ENCODE measurements at places on chromosomes 13 and 19. TPM values are rescaled to one million over a fixed set of nuclear protein-coding genes. Genes with fewer than 3 reads are reported as not detected.

DNA sequence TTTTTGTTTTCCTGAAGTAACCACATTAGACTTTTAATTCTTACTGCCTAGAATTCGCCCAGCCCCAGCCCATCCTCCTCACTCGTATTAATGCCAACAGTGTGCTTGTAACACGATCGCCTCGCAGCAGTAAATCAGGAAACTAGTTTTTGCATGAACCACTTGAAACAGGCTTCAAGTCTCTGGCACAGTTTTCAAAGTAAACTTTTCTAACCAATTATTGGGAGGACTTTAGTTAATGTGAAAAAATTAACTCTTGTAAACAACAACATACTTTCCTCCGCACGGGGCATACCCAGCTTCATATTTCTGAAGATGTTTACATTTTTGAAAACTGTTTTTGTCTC, 39.2 kb downstream of the TNFRSF19 start:
- peak; percentile 44 for DNase-seq

GRCh38 chr13:93388701-93389100, 162.1 kb downstream of the GPC6 start:
- DNase-seq: peak; percentile 31

GRCh38 chr13:114041493-114041892, 67.6 kb upstream of the C13orf46 start:
- DNase-seq: no peak

DNA sequence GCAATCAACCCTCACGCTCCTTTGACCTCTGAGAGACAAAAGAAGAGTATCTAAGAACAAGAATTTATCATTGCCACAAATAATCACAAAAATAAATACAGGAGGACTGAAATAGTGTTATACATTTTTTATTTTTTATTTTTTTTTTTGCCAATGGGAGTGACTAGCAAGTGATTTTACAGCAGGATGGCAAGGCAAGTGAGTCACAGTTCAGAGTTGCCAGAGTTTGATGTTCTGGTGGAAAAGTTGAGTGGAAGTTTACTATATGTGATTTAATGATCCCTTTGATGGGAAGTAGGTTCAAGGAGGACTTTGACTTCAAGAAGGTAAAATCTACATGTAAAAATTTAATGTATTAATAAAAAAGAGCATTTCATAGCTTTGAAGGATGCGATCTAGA, 2691.4 kb downstream of the PCDH9 start:
- no peak for DNase-seq

- DNase-seq: peak; percentile 12
These were observed 11.6 kb upstream of the GPR18 start for GRCh38 chr13:99269627-99270241.

DNA sequence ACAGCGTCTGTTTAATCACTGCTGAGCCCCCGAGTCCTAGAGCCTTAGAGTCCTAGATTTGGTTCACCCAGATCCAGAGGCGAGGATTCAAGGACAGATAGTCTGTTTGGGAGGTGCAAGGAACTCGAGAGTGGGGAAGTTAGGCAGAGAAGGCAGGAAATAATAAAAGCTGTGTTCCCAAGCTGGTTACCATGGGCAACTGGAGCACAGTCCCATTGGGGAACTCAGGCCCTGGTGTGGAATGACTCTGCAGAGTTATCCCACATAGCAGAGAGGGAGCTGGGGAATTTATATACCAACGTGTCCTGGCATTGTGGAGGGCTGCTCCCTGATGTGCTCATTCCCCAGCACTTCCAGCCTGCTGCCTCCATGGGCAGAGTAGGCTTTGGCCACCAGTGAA, 9.7 kb downstream of the IGSF23 start:
- DNase-seq: peak; percentile 30

DNA sequence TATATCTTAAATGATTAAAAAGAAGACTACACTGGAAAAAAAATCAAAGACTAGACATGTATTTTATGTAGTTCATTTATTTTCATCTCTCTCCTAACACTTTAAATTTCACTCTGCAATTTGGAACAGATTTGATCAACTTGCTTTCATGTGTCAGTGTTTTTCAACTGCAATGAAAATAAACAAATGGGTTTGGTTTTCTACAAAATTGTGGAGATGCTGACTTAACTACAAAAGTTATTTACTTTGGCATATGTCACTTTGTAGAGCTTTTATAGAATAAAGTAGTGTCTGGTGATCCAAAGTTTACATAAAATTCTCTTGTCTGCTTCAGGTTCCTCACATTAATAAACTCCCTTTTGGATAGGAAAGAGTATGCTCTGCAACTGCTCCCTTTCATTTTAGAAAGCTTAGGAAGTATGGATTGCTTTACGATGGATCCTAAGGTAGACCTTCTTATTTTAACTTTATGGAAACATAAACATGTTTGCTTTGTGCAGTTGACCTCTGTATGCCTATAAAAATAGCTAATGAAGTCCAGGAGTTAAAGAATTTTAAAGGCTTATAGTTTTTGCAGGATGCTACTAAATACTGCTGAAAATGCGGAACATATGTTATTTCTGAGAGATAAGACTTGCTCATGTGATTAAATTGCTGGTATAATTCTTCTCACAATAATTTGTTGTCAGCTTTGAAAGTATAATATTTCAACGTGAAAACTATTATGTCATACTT, 815.9 kb downstream of the PCDH9 start:
- DNase-seq: no peak

- no peak for DNase-seq
These were observed 264.5 kb downstream of the KCTD12 start for GRCh38 chr13:76621705-76622104.

GRCh38 chr13:51728275-51728673, 75.7 kb downstream of the DHRS12 start:
- DNase-seq: no peak

CALR3 gene
- not detected for total RNA-seq

ZNF613 gene
- total RNA-seq: 2.7 TPM
